ENCODE measurements at places on chromosomes 5 and 9.
A peak's percentile ranks its signal among the peaks of the same experiment; 100 is the strongest.

DNA sequence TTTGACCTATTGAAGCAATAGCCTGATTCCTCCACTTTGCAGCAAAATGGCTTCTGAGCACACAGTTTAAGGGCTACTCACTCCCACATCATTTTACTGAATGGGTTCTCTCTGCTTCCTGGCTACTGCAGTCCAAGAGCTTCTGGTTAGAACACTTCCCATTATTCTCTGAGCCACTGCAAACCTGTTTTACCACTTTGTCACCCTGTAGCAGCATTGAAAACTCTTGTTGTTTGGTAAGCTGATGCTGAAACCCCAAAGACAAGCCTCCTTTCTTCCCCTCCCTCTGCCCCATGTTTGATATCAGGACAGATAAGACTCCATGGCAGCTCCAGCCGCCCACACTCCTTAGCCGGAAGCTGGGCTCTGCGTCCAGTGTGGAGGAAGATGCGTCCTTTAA, 84.4 kb upstream of the RARS1 start:
- no peak for DNase-seq

DNA sequence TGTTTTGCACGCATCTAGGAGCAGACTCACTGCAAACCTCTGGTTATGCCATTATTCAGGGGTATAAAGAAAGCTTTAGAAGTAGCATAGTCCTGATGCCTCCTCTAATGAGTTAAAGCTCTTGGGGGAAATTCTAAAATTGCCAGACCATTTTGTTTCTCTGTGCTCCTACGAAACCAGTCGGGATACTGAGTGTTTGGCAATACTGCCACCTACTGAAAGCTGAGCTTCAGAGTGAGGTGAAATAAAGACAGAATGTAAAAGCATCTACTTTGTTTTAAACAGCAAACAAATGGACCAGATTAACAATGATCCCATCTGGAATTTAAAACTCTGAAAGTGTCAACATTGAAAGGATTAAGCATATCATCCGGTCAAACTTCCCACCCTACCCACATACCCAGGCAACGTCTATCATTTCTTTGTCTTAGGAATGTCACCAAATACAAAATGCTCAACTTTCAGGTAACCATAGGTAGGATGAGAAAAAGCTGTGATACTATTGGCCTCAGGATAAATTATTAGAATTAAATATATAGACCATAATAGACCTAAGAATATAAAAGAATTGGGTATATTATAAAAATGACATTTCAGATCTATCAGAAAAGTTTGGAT, 77.8 kb upstream of the SHISAL2B start:
- peak; percentile 6 for DNase-seq

DNA sequence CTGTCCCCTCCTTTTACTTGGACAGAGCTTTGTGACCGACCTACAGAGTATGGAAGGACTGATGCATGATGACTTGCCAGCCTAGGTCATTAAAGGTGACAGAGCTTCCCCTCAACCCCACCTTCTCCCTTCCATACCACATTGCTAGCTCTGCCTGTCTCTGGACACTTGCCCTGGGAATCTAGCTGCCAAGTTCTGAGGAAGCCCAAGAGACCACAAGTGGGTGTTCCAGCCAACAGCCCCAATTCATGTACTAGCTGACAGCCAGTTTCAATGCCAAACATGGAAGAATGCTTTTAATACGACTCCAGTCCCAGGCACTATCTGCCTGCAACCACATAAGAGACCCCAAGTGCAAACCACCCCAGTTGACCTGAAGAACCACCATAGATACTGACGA, 477.1 kb downstream of the SPOCK1 start:
- DNase-seq, result no peak

DNA sequence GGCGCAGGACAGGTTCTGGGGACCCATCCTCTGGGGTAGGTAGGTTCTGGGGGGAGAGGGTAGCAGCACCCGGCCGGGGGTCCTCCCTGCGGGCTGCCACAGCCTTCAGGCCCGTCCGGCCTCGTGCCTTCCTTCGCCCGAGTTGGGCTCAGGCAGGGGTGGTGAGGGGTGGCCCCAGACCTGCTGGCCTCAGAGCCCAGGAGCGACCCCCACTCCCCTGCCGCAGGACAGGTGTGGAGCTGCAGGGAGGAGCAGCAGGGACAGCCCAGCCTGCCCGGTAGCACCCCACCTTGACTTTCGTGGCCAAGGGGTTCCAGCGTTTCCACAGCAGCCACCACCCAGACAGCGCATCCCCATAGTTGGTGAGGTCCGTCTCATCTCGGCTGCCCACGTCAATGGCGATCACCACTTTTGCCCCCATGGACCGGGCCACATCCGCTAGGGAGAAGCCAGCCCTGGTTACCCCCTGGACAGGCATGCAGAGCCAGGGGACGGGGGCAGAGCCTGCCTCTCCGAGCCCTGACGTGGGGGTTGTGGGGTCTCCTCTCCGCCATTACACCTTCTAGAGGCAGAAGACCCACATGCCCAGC, 3.4 kb upstream of the NSMF start:
- DNase-seq, result no peak

- no peak for DNase-seq
These were observed 30.0 kb upstream of the TRIO start for GRCh38 chr5:14112998-14113652.

DNA sequence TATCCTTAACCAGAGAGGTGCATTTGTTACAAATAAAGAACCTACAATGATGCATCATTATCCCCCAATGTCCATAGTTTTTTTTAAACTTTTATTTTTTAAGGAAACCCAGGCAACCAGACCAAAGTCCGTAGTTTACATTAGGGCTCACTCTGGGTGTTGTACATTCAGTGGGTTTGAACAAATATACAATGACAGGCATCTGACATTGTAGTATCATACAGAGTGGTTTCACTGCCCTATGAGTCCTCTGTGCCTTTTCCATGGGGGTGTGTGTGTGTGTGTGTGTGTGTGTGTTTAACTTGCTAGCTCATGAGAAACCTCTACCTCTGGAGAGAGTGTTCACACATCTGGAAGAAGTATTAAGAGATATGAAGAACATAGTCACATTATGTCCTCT, 141.5 kb downstream of the KDM4C start:
- no peak for DNase-seq

- peak; percentile 67 for DNase-seq
These were observed 30.1 kb downstream of the PTPA start for GRCh38 chr9:129141066-129142041.

- peak; percentile 54 for DNase-seq
These were observed 55.0 kb upstream of the C9orf72 start for GRCh38 chr9:27628311-27628710.

- DNase-seq, result no peak
These were observed 45.9 kb downstream of the SEMA6A start for GRCh38 chr5:116528519-116529234.

GRCh38 chr9:77876590-77876989, 155.0 kb downstream of the GNAQ start:
- DNase-seq, result no peak

DNA sequence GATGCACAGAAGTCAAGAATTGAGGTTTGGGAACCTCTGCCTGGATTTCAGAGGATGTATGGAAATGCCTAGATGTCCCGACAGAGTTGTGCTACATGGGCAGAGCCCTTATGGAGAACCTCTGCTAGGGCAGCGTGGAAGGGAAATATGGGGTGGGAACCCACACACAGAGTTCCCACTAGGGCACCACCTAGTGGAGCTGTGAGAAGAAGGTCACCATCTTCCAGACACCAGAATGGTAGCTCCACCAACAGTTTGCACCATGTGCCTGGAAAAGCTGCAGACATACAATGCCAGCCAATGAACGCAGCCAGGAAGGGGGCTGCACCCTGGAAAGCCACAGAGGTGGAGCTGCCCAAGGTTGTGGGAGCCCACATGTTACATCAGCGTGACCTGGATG, 104.5 kb downstream of the STK32A start:
- no peak for DNase-seq

GRCh38 chr5:1889321-1890065, 6.8 kb upstream of the IRX4 start:
- DNase-seq, result no peak

- peak; percentile 59 for DNase-seq
These were observed at the start of gene RHOBTB3 for GRCh38 chr5:95730730-95731570. TSS of gene RHOBTB3 (plus strand) at chr5:95731336. CDS start at chr5:95731683, 347 bp downstream.

DNA sequence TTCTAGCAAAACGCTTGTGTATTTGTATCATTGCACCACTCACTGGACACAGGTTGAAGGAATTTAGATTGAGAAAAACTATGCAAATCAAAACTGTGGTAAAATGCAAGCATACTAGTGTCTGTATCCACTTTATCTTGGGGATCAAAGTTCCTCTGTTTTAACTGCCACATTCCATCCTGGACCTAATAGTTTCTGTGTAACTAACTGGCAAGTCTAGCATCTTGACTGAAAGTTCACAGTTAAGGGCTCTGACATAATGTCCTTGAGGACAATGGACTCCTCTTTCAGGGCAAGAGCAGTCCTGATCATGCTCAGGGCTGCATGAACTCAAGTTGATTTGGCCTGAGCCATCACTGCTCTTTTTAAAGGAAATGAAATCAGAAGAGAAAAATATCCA, 30.7 kb downstream of the NFIB start:
- DNase-seq, result no peak

DNA sequence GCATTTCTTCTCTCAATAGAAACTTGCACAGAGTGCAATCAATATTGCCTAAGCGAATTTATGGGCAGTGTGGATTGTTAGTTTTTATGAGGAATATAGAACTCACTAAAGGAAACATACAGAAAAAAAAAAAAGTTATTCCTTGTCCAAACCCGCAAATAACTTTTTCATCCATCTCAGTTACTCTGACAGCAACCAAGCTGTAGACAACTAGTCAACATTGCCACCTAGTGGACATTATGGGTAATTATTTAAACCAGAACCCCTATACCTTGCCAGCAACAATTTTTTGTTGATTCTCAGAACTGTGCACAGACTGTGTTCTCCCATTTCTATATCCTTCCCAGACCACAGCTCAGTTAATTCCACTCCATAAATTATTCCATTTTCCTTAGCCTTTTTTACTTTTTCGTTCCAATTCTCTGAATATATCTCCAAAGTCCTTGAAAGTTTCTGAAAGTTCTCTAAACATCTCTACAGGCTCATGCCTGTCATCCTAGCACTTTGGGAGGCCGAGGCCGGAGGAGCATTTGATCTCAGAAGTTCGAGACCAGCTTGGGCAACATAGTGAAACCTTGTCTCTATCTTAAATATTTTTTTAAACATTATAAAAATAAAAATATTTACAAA, 2.6 kb upstream of the AFAP1L1 start:
- peak; percentile 68 for DNase-seq

DNA sequence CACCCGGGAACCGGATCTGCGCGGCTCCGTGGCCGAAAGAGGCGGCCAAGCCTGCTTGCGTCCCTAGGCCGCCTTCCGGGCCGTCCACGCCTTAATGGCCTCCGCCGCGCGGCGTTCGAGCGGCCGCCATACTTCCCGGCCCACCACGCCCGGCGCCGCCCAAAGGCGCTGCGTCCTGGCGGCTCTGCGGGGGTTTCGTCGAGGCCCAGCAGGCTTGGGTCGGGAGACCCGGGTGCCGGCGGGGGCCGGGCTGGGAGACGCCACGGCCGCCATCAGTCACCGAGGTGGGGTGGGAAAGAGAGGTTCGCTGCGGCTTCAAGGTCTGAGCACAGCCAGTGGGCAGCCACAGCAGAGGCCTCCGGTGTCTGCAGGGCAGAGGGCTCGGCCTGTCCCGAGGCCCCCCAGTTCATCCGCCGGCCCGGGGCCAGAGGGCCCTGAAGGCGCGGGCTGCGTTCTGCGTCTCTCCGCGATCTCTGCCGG, 545.8 kb upstream of the CDH10 start:
- DNase-seq, result no peak

DNA sequence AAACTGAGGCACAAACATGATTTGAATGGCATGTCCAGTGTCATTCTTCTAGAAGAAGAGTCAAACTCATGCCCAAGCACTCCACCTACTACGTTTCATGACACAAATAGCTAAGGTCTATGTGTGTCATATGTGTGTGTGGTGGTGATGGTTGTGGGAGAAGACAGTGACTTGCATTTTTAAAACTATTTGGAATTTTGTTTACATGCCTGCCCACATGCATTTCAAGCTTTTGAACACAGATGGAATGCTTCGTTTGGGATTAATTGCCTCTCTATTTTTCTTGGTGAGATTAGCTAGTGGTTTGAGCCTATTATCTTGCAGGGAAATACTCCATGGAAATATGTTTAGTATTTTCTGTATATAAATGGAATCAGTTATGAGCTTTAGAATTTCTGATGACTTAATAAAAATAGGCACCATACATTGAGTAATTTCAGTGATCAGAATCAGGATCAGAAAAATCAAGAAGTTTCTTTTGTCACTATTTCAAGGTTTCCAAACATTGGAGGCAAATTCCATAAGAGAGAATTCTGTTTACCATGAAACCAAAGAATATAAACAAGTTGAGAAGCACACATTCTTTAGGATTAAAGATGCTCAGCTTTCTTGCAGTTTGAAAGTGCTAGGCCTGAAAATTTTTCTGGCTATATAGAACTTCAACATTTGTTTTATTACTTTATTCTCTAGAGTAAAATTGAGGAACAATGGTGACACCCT, 260.3 kb upstream of the SEMA6A start:
- no peak for DNase-seq

DNA sequence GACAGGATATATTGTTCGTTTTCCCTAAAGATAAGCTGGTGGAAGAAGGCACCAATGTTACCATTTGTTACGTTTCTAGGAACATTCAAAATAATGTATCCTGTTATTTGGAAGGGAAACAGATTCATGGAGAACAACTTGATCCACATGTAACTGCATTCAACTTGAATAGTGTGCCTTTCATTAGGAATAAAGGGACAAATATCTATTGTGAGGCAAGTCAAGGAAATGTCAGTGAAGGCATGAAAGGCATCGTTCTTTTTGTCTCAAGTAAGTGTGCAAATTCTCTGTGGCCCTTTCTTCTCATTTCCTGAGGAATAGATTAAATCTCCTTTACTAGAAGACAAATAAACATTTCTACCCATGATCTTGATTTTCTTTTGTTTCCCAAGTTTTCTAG, 38.0 kb downstream of the OSMR start:
- DNase-seq, result no peak

DNA sequence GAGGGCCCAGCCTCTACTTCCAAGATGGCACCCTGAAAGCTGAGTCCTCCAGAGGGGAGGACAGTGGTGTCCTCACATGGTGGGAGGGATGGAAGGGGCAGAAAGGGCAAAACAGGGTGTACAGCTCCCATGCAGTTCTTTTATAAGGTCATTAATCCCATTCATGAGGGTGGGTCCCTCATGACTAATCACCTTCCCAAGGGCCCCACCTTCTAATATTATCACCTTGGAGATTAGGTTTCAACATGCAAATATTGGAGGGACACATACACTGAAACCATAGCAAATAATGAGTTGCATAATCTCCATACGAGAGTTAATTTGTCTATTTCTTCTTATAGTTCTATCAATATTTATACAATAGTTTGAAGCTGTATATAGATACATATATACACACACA, 5.8 kb upstream of the ZBTB43 start:
- no peak for DNase-seq
